NCI-H748 treated with DMSO at 0.1 percent for 48 hours (cell line): ENCODE measurements at places on chromosomes 5 and 9.

DNA sequence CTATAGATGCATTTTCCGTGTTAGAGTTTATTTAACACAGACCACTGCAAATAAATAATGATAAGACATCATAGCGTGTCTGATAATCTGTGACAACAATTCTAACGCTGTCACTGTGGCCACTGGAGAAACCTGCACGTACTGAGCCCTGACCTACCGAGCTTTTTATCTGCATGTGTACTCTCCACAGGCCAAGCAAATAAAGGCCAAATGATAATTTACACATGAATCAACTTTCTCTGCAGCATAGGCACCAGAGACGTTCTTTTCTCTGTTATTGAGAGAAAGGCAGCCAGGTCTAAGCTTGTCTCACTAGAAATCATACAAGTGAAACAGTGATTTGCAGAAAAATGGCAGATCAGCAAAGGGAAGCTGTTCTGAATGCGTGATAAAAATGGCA lies 75.8 kb downstream of the POU5F2 start:
- peak; percentile 68 for DNase-seq

- no peak for DNase-seq
Observed at GRCh38 chr5:135236908-135237747, 161.9 kb downstream of the MACROH2A1 start.

GRCh38 chr5:8729437-8729836 lies 816.4 kb downstream of the SEMA5A start:
- no peak for DNase-seq

DNA sequence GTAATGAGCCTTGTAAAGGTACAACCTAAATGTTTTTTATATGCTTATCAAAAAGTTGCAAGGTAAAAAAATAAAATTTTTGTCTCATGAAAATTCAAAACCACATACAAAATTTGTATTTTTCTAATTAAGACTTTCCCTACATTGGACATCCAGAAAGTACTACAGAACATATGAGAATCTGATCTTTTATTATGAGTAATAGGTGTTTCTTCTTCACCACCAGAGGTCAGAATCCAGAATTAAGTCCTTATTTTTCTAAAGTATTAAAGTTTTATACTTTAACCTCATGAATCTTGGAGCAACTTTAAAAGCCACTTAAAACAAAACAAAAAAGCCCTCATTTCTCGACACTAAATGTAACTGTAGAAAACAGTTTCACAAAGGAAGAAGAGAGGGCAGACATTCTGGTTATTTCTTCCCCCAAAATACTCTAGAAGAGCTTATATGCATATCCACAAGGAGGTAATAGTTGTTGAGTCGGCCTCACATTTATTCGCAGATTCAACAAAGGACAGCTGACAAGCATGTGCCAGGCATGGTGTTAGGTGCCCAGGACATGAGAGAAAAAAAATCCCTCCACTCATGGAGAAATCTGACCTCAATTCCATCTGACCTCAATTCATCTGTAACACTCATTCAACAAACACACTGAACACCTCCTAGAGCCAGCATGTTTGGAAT lies 69.3 kb downstream of the MLLT3 start:
- no peak for DNase-seq

DNA sequence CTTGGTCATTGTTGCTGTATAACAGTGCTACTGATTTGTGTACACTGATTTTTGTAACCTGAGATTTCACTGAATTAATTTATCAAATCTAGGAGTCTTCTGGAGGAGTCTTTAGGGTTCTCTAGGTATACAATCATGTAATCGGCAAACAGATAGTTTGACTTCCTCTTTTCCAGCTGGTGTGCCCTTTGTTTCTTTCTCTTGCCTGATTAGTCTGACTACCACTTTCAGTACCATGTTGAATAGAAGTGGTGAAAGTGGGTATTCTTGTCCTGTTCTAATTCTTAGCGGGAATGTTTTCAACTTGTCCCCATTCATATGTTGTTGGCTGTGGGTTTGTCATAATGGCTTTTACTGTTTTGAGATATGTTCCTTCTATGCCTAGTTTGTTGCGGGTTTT lies 24.7 kb upstream of the RANBP6 start:
- DNase-seq: no peak

DNA sequence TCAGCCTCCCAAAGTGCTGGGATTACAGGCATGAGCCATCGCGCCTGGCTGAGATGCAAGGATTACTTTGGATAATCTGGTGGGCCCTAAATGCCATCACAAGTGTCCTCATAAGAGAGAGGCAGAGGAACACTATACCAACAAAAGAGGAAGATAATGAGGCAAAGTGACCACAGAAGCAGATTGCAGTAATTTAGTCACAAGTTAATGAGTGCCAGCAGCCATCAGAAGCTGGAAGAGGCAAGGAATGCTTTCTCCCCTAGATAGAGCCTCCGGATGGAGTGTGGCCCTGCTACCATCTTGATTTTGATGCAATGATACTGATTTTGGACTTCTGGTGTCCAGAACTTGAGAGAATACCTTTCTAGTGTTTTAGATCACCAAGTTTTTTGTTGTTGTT lies 122.3 kb downstream of the SPATA31D1 start:
- no peak for DNase-seq

GRCh38 chr9:106921341-106921899 lies 58.5 kb downstream of the ZNF462 start:
- peak; percentile 96 for DNase-seq

DNA sequence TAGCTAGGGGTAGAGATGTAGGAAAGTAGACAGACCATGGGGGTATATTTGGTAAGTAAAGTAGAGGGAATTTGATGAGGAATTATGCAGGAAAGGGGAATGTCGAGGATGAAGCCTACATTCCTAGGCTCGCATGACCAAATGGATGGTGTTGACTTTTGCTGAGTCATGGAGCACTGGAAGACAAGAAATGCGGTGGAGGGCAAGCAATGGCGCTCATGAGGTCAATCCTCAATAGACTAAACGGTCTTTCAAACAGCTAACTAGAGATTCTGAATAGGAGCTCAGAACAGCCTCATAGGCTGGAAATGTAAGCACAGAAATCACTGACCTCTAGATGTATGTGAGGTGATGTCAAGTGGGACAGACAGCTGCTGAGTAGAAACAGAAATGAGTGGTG lies 50.7 kb upstream of the FST start:
- DNase-seq: no peak

DNA sequence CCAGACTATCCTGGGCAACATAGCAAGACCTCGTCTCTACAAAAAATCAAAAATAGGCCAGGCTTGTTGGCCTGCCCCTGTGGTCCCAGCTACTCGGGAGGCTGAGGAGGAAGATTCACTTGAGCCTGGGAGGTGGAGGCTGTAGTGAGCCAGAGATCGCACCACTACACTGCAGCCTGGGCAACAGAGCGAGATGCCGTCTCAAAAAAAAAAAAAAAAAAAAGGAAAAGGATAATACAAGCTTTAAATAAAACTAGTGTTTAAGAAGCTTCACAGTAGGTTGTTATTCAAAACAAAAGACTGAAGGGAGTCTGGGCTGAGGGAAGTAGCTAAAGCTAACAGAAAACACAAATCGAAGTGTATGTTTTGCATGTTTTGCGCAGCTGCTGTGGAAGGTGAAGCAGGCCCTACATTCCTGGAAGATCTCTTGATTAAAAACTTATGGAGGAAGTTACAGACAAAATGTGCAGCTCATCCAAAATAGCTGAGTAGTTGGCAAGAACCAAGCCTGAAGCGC lies 581 bp upstream of the C9orf40 start:
- no peak for DNase-seq

DNA sequence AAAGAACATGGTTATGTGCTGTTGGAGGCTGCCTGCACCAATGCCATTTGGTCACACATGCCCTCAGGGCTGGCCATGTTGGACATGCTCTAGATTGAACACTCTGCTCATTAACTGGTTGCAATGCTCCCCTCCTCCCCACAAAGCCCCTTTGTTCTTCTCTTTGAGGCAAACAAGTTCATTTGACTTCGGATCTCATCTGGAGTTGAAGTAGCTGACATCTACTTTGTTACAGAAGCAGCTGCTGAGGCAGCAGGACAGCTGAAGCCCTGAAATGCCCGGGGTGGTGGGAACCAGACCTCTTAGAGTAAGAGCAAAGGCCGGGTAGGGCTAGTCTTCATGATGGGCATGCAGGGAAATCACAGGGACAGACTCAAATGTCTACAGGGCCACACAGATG lies 123.5 kb downstream of the APBA1 start:
- DNase-seq: no peak

GRCh38 chr9:78073722-78074121 lies 42.1 kb upstream of the GNAQ start:
- DNase-seq: no peak

DNA sequence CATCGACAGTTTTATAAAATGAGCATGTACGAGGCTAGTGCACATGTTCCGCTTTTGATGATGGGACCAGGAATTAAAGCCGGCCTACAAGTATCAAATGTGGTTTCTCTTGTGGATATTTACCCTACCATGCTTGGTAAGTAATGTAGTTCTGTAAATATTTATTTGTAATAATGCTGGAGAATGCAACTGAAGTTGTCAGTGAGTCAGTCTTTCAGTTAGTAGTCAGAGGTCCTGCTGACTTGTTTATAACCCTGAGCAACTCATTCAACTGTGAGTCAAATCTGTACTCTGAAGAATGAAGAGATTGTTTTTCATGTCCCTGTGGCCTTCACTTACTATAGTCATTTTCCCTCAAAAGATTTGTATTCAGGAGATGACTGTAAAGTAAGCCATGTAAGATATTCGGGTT lies 28.4 kb upstream of the GPR150 start:
- DNase-seq: no peak

DNA sequence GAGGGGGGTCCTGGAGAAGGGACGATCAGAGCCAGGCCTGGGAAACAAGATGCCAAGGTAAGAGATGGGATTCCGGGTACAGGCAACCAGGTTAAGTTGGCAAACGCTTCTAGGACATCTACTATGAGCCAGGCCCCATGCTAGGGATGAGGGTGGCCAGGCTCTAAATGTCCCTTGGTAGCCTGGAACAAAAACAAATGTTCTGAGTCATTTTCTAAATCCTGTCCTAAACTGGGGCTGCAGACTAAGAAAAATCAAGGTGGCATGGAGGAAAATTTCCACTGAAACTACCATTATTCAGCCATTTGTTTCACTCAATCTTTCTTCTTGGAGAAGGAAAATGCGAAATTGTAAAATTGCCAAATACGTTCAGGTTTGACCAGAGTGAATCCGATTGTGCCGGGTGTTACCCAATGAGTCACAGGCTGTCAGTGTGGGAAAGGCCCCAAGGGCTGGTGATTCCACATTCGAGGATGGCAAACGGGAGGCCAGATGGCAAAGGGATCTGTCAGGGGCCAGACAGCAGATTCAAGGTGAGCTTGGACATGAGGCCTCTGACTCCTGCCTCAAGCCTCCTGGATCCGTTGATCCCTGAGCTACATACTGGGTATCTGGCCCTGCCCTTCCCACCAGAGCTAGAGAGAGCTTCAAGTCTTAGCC lies 57.6 kb downstream of the PAX5 start:
- no peak for DNase-seq

DNA sequence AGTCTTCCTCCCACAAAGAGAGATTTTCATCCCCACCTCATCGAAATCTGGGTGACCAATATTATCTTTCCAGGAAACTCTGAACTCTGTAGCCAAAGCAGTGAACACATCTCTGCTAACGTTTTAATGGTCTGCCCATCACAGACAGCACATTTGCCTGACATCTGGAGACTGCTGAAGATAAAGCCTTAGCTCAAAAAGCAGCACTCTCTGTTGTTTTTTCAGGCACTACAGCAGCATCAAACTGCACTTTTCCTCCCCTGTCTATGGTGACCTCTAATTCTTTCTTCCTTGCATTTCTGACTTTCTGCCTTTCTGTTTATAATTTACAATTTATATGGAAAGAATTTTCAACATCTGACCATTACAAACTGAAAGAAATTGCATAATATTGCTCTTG lies 66.8 kb downstream of the RAB3C start:
- DNase-seq: no peak

DNA sequence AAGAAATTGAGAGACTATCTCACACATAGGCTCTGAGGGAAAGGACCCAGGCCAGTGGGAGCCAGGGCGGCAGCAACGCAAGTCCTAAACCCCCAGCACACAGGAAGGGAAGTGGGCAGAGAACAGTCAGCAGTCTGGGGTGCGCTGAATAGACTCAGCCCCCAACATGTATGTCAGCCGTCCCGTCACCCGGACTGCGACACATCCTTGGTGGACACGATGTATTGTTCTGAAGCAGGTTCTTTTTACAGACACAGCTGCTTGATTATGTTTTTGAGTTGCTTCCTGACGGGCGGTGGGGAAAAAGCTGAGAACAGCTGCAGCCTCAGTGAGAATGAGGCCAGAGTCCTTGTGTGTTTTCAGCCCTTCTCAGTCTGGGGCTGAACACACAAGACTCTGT lies 64.1 kb upstream of the CXCL14 start:
- DNase-seq: no peak

DNA sequence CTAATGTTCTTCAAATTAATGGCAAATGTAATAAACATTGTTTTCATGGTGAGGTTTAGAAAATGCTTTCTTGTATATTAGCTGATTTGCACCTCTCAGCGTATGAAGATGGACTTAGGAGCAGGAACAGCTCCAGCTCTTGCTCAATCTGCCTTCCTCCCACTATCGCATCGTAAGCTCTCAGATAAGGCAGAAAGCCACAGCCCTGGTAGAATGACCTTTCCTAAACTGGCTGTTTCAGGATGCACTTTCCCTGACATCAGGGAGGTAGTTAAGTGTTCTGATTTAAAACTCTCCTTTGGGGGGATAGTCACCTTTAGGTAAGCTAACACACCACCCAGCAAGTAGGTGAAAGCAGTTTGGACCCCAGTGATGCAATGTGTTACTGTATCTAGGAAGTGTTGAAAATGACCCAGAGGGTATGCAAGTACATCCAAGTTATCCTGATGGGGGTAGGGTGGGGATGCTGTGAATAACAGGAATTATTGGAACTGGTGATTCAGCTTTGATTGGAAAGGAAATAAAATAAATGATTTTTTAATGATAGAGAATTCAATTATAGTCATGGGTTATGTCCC lies 72.3 kb downstream of the LMNB1 start:
- no peak for DNase-seq

DNA sequence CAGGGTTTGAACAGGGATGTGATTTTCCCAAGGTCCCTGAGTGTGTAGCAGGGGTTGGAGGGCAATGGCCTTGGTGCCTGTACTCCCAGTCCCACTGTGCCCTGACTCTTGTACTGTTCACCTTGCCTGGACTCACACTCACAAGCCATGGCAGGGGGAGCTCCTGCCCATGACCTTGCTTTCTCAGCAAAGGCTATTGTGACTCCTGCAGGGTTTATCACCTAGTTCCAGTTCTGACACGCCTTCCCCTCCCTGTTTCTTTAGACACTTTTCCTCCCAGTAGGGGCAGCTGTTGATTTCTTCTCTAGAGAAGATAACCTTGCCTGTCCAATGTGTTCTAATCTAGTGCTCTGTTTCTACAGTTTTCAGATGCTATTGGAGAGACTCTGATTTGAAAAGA lies 139.5 kb downstream of the FSTL4 start:
- no peak for DNase-seq

- no peak for DNase-seq
Observed at GRCh38 chr5:140560227-140560626, 3.0 kb upstream of the SRA1 start.

DNA sequence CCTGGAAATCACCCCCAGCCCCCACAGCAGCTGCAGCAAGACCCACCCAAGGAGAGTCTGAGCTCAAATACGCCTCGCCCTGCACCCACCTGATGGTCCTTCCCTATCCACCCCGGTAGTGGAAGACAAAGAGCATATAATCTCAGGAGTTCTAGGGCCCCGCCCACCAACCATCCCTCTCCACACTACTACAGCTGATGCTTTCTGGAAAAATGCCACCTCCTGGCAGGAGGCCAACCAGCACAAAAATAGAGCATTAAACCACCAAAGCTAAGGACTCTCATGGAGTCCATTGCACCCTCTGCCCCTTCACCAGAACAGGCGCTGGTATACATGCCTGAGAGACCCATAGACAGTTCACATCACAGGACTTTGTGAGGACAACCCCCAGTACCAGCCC lies 22.5 kb upstream of the NIPSNAP3A start:
- peak; percentile 17 for DNase-seq
